ENCODE measurements at places on chromosomes 2 and 18.

- DNase-seq = peak; percentile 28
Observed at GRCh38 chr2:197813093-197813787, 8.8 kb downstream of the PLCL1 start.

- no peak for DNase-seq
Observed at GRCh38 chr2:207760453-207760852, 9.3 kb downstream of the FZD5 start.

DNA sequence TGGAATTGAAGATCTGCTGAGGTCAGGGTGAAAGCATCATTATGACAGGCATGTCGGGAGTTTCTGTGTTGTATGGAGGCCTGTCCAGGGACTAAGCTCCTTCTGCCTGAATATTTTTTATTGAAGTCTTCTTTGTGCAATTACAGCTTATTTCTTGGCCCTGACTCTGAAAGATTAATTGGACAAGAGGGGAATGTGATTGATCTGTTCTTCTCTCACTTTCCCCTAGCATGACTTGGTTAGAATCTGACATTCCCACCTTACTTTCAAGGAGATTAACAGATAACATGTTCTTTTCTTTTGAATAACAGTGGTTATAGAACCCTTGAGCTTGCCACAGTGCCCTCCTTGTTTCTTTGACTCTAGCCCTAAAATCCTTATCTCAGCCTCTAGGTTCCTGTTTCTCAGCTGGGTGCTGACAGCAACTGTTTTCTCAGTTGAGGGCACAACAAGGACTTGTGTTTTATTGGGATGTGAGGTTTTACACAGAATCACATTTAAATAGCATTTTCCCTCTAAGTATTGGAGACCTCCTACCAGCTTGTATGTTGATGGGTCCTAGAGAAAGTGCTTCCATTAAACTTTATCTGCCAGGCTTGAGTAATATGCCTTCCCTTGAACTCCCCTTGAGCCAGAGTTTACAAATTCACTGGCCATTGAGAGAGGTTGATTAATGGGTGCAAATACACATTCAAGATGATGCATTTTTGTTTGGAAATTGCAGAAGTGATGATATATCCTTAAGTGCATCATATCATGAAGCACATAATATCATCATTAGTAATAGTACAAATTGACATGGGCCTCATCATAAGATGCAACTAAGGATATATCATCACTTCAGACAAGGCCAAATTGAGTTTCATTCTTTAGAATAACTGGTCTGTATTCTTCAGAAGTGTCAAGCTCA, 12.5 kb downstream of the TTLL4 start:
- peak; percentile 56 for DNase-seq

DNA sequence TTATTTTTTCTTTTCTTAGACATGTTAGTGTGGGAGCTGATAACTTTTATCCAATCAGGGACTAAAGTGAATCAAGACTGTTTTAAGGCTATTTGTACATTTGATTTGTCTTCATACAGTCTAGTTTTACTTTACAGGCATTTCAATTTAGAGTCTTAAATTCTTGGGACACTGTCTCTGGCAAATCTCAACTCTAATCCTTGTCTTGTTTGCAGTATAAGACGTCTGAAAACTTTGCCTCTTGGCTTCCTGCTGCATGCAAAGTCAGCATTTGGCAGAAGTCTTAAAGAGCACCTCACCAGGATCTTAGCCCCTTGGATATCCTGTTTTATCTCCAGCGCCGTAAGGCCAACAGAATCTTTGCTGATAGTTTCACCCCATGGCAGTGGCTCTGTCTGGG, 30.3 kb downstream of the SPOPL start:
- DNase-seq = peak; percentile 28

DNA sequence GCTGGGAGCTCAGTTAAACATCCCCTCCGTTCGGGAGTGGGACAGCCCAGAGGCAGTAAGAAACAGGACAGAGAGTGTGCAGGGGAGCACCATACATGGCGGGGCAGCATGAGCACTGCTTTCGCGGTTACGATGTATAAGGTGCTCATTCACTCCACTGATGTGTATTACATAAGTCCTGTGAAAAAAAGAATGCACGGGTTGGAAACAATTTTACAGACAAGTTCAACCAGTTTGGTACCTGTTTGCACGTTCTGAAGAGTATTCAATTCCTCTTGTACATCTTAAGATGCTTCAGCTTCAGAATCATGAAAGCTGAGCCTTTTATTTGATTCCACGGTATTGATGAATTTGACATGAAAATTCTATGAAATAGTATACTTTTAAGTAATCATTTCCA, 97.8 kb upstream of the NETO1 start:
- no peak for DNase-seq

DNA sequence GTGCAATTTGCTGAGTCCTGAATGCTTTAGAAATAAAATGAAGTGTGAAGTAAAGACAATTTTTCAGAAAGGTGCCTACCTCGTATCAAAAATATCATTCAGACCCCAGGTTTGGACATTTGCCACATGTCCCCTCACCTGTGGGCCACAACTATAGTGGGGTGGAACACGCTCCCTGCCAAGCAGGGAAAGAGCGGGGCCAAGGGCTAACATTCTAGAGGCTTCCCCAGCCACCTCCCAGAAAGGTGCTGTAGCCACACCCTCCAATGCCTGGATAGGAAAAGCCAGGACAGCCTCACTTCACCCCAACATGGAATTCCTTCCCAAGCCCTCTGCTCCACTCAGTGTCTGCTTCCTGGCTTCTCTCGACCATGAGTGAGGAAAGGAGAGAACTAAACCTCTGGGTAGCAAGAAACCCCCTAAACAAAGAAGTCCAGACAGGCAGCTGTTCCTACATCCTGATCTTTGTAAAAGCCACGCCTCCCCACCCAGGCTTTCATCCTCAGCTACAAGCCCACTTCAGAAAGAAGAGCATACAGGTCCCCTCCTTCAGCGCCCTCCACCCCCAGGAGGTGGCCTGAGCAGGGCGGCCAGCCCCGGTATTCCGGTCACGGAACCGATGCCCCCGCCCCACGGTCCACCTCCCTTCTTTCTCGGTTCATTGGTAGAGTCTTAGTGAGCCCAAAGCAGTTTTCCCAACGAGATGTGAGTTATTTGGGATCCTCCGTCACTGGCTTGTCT, 2.1 kb downstream of the COL6A3 start:
- DNase-seq = no peak

All from hematopoietic multipotent progenitor cell treated with erythropoietin and hydrocortisone succinate and interleukin-3 and kit ligand, for 8 days (in vitro differentiated cells).